Mesenteric fat pad (tissue), 1 donor: ENCODE measurements at places on chromosomes 7 and 10. TPM values are rescaled to one million over a fixed set of nuclear protein-coding genes. Genes with fewer than 3 reads are reported as not detected.

Gene PLCE1
- total RNA-seq: 5.7 TPM

DNA sequence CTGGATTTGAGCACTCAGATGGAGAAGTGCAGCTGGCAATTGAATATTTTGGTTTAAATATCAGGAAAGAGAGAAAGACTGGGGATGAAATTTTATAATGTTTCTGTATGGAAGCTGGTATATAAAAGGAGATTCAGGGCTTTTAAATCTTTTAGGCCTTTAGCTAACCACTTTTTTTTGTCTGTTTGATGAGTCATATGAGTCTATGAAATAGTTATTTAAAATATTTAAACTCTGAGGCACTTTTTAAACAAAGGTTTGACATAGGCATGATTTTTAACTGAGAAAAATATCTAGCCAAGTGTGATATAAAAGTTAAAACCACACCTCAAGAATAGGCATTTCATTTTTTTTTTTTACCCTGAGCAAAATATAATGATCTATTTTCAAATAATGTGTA is 944.3 kb downstream of the GATA3 start:
- DNase-seq: no peak

- DNase-seq: no peak
Measured at GRCh38 chr7:30562909-30563308, 31.8 kb upstream of the GARS1 start.

GRCh38 chr10:75203724-75204123 is 6.9 kb upstream of the VDAC2 start:
- DNase-seq: peak; percentile 53

DNA sequence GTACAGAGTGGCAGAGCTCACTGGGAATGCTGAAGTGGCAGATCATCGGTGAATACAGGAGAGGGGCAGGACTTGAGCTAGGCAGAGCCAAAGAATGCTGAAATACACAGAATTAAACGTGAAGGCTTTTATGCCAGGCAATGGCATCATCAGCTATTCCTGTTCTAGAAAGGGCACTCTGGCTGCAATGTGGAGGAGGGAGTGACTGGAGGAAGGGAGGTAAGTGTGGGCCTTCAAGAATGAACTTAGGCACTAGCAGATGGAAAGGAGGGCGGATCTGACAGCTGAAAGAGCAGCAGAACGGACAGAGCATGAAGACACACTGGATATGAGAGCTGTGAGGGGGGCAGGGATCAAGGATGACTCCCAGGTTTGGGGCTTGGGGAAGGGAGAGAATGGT is 12.0 kb upstream of the TM9SF3 start:
- DNase-seq: no peak

DNA sequence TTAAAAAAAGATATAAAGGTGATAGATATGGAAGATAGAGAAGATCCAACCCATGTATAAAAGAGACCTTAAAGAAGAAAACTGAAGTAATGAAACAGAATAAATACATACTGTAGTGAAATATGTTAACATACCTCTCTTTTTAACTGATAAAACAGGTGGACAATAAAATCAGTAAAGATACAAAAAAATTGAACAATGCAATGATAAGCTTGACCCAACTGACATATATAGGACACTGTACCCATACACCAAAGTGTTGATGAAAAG is 17.4 kb upstream of the PRF1 start:
- DNase-seq: no peak
